ENCODE measurements at places on chromosomes 12 and 14. TPM values are rescaled to one million over a fixed set of nuclear protein-coding genes. Genes with fewer than 3 reads are reported as not detected.

GRCh38 chr14:92719421-92719820 is 29.0 kb downstream of the LGMN start:
- DNase-seq = no peak

- DNase-seq = no peak
These were observed 102.8 kb upstream of the NPAS3 start for GRCh38 chr14:32835924-32836323.

GRCh38 chr14:64504897-64505794 is 576 bp downstream of the ZBTB1 start:
- peak; percentile 82 for DNase-seq

- DNase-seq = no peak
These were observed 68.5 kb downstream of the RIN3 start for GRCh38 chr14:92581966-92582566.

- DNase-seq = no peak
These were observed 16.5 kb downstream of the PUS7L start for GRCh38 chr12:43742106-43742505.

- no peak for DNase-seq
These were observed 69.4 kb upstream of the PTPRQ start for GRCh38 chr12:80374615-80375014.

DNA sequence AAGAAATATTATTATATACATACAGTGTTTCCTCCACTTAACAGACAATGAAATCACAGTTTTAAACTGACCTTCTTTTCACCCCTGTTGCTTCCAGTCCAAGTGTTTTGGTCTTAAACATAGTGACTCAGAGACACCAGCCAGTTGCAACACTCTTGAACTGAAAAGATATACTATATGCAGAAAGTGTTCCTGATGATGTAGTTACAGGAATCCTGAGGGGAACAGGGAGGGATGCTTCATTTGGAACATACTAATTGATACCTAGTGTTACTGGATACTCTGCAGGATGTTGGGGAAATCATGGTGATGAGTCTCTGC is 420.8 kb downstream of the CCDC91 start:
- no peak for DNase-seq

GRCh38 chr12:30753751-30754382 is 884 bp downstream of the CAPRIN2 start:
- DNase-seq = no peak

GRCh38 chr12:63843254-63843720 is 1.2 kb upstream of the SRGAP1 start:
- DNase-seq = no peak

DNA sequence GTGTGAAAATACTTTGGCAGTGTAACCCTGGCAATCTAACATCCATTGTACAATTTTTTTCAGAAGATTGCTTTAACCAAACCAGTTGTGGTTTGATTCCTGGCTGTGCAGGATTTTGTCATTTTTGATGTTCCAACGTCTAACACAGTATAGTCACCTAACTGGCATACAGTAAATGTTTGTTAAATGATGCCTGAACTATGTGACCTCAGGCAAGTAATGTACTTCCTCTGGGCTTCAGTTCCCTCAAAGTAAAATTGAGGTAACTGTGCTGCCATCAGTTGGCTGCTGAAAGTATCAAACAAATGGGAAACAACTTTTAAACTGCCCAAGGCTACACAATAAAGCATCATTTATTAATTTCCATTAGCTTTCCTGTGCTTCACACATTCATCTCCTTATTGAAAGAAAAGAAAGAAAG is 4.3 kb downstream of the TM7SF3 start:
- no peak for DNase-seq

- no peak for DNase-seq
These were observed 216.3 kb upstream of the FLRT2 start for GRCh38 chr14:85313560-85314207.

DNA sequence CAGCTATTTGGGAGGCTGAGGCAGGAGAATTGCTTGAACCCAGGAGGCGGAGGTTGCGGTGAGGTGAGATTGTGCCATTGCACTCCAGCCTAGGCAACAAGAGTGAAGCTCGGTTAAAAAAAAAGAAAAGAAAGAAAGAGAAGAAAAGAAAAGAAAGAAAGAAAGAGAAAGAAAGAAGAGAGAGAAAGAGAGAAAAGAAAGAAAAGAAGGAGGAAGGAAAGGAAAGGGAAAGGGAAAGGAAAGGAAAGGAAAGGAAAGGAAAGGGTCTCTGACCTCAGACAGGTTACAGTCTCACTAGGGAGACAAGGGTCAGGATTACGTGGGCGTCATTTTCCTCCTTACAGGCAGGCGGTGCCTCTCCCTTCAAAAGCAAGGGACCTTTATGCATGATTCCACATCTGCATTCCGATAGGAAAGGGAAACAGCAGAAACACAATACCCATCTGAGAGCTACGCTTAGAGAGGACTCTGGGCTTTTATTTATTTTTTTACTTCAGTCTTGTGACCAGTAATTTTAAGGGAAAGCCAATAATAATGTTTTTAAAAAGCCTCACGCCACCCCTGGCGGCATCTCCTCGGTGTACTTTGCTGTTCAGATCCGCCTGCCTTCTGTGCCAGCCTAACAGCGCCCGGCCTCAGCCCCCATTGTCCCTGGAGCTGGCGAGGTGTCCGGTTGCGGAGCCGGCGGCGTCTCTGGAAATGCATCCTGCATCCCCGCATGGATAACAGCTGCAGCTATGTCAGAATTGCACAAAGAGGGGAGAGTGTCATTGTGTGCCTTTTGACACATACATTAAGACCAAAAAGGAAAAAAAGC is 945 bp upstream of the HIP1R start:
- peak; percentile 73 for DNase-seq

GRCh38 chr12:69397978-69398377 is 38.4 kb downstream of the YEATS4 start:
- DNase-seq = no peak

DNA sequence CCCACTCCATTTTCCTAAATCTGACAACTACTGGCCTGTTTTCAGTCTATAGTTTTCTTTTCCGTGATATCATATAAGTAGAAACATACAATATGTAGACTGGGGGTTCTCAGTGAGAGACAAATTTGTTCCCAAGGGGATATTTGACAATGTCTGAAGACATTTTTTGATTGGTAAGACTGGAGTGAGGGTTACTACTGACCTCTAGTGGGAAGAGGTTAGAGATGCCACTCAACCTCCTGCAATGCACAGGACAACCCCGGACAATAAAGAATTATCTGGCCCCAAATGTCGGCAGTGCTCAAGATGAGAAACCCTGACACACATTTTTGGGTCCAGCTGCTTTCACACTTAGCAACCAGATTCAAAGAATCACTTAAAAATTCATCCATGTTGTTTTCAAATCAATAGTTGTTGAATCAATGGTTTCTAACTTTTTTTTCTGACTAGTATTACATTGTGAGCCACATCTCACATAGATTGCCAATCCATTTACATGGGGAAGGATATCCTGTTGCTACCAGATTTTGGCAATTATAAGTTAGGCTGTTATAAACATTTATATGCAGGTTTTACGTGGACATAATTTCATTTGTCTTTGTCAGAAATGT is 307.1 kb downstream of the RPL10L start:
- no peak for DNase-seq

- no peak for DNase-seq
These were observed 256.6 kb downstream of the BTG1 start for GRCh38 chr12:91889059-91889458.

- DNase-seq = no peak
These were observed 36.8 kb downstream of the PAPOLA start for GRCh38 chr14:96538990-96539317.

DNA sequence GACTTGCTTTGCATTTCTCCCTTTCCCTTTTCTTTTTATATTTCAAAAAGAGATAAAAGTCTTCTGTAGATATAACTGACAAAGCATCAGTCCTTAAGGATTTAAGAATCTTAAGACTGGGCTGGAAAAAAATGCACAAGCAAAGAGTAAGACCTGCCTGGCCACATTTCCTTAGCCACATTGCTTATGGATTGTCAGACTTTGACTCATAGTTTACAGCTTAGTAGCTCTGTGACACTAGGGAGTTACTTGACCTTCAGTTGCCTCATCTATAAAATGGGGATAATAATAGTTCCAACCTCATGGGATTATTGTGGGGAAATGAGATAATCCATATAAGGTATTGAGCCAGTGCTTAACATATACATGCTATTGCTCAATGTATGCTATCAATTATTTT is 66.4 kb upstream of the STK38L start:
- DNase-seq = no peak

DNA sequence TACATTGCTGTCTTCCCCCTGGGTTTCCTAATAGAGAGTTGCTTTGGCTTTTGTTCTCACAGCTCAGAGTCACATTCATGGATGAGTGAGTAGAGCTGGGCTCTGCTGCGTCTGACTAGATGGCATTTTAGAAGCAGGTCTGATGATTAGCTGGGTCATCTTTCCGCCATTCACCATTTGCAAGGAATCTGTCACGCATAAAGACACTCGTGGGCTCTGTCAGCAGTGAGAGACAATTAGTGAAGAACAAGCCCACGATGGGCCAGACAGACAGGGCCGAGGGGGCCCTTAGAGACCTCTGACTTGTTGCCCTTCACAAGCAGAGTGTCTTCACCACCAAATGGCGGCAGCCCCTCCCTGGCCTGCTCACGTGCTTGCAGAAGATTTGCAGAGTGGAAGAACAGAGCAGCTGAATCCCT is 175.0 kb downstream of the CRADD start:
- peak; percentile 33 for DNase-seq

DNA sequence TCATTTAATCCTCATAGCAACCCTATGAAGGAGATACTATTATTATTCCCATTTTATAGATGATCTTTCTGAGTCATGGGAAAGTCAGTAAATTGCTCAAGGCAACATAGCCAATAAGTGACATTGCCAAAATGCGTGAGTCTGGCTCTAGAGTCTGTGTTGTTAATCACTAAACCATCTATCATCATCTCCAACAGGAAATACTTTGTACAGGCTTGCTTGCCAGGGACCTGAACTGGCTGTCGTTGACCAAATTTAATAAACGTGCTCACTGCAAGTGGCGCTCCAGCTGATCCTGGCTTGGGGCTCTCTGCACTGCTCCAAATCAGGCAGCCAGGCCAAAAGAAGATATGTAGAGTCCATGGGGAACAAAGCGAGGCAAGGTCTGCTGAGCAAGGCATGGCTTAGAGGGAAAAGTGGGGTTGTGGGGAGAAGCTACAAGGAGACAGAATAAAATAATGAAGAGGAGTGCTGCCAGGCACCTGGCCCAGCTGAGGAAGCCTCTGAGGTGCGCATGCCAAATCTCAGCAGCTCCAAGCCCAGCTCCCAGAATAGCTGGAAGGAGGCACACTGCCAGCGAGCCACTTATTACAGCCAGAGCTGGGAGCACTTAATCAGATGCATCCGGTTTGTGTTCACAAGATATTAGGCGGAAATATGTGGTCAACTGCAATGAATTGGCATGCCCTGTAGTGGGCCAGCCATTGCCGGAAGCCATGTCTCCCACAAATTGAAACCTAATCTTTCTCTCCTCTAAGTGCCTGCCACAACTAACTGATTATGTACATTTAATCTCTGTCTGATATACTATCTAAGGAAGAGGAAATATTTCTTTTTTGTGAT is 43.3 kb upstream of the PTPRO start:
- DNase-seq = no peak

GRCh38 chr12:85280165-85280983 is at the start of gene ALX1:
Gene ALX1 (plus strand): TSS chr12:85280220. CDS start chr12:85280262, 42 bp downstream.
- DNase-seq = peak; percentile 80

DNA sequence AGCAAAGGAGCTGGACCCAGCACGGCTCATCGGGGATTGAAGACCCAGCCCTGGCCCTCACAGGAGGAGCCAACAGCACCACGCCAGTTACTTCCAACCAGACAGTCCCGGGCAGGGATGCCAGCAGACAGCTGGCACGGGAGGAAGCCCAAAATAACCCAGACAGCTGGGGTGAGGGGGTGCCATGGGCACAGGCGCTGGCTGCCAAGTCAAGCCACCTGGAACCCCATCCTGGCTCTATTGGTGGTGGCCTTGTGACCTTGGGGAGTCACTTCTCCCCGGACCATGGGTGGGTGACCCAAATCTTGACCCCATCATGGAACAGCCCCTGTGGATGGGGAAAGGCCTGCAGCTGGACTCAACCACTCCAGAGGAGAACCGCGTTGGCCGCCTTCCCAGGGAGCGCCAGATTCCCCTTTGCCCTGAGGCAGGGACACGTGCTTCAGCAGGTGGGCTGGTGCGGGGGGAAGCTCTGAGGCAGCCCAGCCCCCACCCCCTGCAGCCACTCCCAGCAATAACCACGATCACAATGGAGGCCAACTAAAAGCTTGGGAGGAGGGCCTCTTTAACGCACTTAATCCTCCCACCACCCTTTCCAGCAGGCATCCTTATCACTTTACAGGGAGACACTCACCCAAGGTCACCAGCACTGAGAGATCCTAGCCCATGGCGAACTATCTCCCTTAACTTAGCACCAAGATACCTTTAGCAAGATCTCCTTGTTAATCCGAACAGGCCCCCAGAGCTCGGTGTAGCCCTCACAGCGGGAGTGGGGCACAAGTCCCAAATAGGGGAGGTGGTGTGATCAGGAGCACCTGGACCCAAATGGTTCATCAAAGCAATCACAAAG is 4.7 kb upstream of the RHOF start:
- DNase-seq = peak; percentile 84

- DNase-seq = no peak
These were observed 59.0 kb upstream of the ARID2 start for GRCh38 chr12:45670346-45671065.

DNA sequence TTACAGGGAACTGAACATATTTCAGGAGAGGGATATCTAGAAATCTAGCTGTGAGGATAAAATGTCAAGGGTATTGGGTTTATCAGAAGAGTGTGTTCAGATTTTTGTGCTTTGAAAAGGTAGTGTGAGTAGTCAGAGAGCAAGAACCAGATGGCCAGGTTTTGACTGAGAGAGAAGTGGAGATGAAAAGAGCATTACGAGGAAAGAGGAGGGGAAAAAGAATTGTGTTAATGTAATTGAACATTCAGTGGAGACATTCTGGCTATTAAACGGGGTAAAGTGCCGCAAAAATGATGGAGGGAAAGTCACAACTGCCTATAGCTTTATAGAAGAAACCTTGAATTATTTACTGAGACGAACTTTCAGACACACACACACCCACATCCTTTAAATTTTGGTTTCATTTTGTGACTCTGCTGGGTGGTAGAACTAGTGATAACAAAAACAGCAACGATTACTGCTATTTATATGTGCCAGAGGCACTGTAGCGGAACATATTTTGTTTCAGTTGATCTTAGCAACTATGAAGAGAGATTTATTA is 213.6 kb downstream of the ERC1 start:
- no peak for DNase-seq

GRCh38 chr14:95200404-95200803 is 43.1 kb upstream of the DICER1 start:
- DNase-seq = no peak

The TRHDE gene
- 16.7 TPM for total RNA-seq

The TAS2R30 gene
- total RNA-seq = 5.1 TPM

The PROX2 gene
- total RNA-seq = not detected

The VPS29 gene
- total RNA-seq = 94.6 TPM

The POTEG gene
- not detected for total RNA-seq

The METTL1 gene
- total RNA-seq = 9.1 TPM

The RSRC2 gene
- total RNA-seq = 104 TPM

The HHIPL1 gene
- total RNA-seq = 0.47 TPM

The ACVRL1 gene
- 0.39 TPM for total RNA-seq

The NT5DC3 gene
- total RNA-seq = 2.1 TPM

The CCDC198 gene
- total RNA-seq = not detected

The BCAT1 gene
- 401 TPM for total RNA-seq

The DHH gene
- total RNA-seq = 1.2 TPM

The DBX2 gene
- not detected for total RNA-seq

All from glutamatergic neuron (in vitro differentiated cells).